Fibroblast of lung (primary cell): ENCODE measurements at places on chromosomes 6 and 20. TPM values are rescaled to one million over a fixed set of nuclear protein-coding genes. Genes with fewer than 3 reads are reported as not detected.

Gene SLC17A3
- total RNA-seq = not detected in 2 replicates

Gene OR2H1
- total RNA-seq = not detected in 2 replicates

Gene COL10A1
- total RNA-seq = 1.3 and 40.1 TPM in 2 replicates

Gene PRL
- total RNA-seq = not detected in 2 replicates

Gene DUSP15
- not detected in 2 replicates for total RNA-seq

Gene FERMT1
- total RNA-seq = 3.3 and 6.8 TPM in 2 replicates

Gene TFAP2A
- not detected in 2 replicates for total RNA-seq

Gene C20orf141
- not detected in 2 replicates for total RNA-seq

Gene DEFB132
- total RNA-seq = not detected in 2 replicates

Gene LY6G6F
- not detected in 2 replicates for total RNA-seq

Gene PRDM13
- not detected in 2 replicates for total RNA-seq

Gene SRSF12
- total RNA-seq = 0.33 and 0.51 TPM in 2 replicates

Gene RHAG
- not detected in 2 replicates for total RNA-seq

Gene RAET1G
- total RNA-seq = 3.3 and 8.8 TPM in 2 replicates

Gene NFATC2
- total RNA-seq = under 0.01 and 0.50 TPM in 2 replicates
